Activated gamma-delta T cell treated with anti-CD3 and anti-CD28 coated beads, Interleukin-2, amount 50 U/mL, for 16 hours (primary cell): ENCODE measurements at places on chromosomes 2 and 18.

- no peak for DNase-seq
These were observed 49.9 kb upstream of the CYP1B1 start for GRCh38 chr2:38125842-38126241.

- no peak for DNase-seq
These were observed 109.4 kb downstream of the EPB41L3 start for GRCh38 chr18:5434425-5434824.

- DNase-seq, result no peak
These were observed 499.3 kb downstream of the IRS1 start for GRCh38 chr2:226300196-226300886.

- no peak for DNase-seq
These were observed 561.2 kb downstream of the METTL4 start for GRCh38 chr18:2009942-2010697.

- no peak for DNase-seq
These were observed 132.3 kb upstream of the PELI1 start for GRCh38 chr2:64276417-64277095.

- no peak for DNase-seq
These were observed 62.2 kb downstream of the MYCN start for GRCh38 chr2:16002575-16002974.

DNA sequence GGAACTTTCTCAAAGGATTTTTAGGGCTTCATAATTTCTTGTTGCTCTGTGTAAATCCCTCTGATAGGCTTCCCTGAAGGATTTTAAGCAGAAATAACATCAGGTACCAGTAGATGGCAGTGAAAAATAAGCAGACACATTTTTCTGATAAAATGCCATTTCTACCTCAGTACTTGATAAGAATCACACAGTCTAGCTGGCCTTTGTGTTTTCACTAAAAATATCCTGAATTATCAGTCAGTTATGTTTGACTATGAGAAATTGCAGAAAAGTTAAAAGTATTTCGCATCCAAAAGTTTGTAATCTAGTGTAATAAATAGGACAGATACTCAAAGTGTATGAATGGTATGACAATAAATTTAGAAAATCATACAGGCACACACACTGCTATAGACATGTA, 68.7 kb downstream of the DNAJC10 start:
- DNase-seq, result no peak

- DNase-seq, result no peak
These were observed 303.2 kb upstream of the MC4R start for GRCh38 chr18:60675801-60676200.

DNA sequence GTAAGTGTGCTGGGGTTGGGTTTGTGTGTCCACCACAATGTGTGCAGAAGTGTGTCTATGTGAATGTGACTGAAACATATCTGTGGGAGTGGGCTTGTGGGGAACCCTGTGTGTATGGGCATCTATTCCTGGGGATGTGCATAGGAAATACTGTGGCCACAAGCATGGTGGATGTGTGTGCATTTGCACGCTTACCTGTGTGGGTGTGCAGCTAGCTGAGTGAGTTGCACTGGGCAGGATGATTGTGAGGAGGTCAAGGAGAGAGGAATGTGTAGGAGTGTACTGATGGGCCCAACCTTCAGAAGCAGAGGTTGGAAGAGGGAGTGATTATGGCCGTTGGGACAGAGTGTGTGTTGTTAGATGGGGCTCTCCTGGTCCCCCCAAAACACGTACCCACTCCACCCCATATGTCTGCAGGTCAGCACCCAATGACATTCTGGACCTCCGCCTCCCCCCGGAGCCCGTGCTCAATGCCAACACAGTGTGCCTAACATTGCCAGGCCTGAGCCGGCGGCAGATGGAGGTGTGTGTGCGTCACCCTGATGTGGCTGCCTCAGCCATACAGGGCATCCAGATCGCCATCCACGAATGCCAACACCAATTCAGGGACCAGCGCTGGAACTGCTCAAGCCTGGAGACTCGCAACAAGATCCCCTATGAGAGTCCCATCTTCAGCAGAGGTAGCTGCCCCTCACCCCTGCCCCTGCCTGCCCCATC, 1.2 kb downstream of the WNT10A start:
- DNase-seq, result no peak

DNA sequence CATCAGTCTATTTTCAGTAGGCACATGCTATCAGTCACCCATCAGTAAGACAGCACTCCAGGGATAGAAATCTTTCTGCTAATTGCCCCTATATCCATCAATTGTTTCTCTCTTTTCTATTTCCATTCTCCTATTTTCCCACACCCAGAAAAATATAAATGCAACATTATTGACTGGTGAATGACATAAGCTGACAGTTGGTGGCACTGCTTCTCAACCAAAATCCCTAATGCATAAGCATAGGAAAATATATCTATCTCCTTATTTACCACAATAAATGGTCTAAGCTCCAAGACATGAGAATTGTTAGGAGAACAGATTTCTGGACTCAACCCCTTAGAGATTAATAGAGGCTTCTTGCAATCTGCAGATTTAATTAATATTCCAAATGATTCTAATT, 64.0 kb upstream of the REG3A start:
- no peak for DNase-seq

GRCh38 chr18:12011199-12011956, 30.1 kb downstream of the IMPA2 start:
- DNase-seq, result no peak

GRCh38 chr2:62197011-62197924, 1.4 kb downstream of the B3GNT2 start:
- peak; percentile 24 for DNase-seq

DNA sequence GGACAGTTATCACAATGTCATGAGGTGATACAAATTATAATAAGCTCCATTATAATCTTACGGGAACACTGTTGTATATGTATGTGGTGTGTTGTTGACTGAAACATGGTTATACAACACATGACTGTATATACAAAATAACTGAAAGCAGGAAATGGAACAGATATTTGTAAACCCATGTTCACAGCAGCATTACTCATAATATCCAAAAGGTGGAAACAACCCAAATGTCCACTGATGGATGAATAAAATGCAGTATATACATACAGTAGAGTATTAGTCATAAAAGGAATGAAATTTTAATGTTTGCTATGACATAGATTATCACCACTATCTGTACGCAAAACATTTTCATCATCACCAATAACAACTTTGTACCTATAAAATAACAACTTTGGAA, 107.3 kb downstream of the USP34 start:
- no peak for DNase-seq

DNA sequence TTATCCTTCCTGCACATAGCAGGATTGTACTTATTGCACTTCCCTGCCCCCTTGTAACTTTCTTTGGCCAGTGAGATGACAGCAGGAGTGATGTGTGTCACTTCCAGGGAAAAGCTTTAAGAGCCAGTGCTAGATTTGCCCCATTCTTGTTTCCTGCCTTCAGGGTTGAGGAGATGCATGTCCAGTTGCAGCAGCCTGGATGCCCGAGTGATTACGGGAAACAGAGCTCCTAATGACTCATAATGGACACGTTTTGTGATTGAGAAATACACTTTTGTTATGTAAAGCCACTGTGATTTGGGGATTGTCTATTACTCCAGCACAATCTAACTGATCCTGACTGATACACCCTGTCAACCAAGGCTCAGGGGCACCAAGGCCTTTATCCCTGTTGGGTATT, 5.0 kb upstream of the TET3 start:
- no peak for DNase-seq
